ENCODE measurements at places on chromosomes 6 and 20.

DNA sequence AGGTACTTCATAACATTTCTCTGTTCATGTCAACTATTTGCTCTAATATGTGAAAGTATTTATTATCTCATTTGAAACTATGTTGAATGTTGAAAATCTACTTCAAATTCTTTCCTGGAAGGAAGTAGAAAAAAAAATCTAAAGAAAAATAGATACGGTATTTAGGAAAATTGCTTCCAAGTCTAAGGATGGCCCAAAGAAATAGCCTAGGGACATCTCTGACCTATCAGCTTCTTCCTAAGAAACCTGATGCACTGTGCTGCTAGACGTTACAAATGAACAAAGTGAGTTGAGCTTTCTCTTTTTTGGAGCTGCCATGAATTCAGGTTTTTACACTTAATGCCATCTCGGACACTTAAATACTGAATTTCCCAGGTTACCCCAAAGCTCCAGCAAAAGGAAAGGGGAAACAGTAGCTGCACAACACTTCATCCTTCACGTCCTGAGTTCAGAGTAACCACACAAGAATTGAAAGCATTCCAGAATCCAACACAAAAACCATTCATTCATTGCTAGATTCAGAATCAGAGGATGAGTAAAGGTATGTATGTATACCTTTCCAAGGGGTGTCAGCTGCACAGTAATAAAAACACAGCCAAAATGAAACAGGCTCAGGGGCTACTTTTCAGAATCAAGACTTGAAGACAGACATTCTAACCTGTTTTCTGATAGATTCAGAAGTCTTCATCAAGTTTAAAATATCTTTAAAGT lies 7.9 kb downstream of the RMND1 start:
- DNase-seq: no peak

DNA sequence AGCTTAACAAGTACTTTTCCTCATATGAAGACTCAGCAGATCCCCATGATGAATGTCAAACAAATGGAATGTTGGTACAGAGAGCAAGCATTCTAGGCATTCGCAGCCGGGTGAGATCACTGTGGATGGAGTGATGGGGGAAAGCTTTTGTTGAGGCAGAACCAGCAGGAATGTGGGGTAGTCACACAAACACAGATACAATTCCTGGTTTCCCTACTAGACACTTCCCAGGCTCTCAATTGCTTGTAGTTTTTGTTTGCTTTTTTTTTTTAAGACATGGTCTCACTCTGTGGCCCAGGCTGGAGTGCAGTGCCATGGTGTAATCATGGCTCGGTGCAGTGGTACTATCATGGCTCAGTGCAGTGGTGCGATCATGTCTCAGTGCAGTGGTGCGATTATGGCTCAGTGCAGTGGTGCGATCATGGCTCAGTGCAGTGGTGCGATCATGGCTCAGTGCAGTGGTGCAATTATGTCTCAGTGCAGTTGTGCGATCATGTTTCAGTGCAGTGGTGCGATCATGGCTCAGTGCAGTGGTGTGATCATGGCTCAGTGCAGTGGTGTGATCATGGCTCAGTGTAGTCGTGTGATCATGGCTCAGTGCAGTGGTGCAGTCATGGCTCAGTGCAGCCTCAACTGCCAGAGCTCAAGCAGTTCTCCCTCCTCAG lies 15.4 kb upstream of the IER3 start:
- DNase-seq: no peak

DNA sequence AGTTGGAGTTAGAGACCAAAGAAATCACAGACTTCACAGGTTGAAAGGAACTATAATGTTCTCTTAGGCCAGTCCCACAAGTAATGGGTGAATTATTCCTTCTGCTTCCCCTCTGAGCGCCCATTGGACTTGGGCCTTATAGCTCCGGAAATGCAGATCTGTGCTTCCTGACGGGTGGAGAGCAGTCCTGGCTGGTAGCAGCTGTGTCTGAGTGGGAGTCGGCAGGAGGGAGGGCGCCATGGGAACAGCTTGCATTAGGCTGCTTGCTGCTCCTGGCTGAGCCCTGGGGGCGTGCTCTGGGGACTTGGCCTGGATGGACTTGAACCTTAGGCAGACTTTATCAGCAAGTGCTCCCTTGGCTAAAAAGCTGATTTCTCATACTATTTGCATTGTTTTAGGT lies 18.4 kb upstream of the NUP153 start:
- no peak for DNase-seq

- no peak for DNase-seq
These were observed 60.7 kb upstream of the TULP4 start for GRCh38 chr6:158251565-158251964.

- no peak for DNase-seq
These were observed 80.9 kb upstream of the AFDN start for GRCh38 chr6:167745670-167746389.

- DNase-seq: no peak
These were observed 6.7 kb downstream of the GPR31 start for GRCh38 chr6:167150941-167151549.

DNA sequence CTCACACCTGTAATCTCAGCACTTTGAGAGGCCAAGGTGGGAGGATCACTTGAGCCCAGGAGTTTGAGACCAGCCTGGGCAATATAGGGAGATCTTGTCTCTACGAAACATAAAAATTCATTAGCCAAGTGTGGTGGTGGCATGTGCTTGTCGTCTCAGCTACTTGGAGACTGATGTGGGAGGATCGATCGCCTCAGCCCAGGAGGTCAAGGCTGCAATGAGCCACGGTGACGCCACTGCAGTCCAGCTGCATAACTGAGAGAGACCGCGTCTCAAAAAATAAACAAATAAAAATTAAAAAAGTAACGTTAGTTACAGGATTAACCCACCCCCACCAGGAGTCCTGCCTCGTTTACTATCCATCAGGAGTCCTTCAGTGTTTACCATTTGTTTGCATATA lies 345.1 kb downstream of the BTBD3 start:
- DNase-seq: no peak

- no peak for DNase-seq
These were observed 39.4 kb downstream of the PPP1R3G start for GRCh38 chr6:5124526-5124925.

DNA sequence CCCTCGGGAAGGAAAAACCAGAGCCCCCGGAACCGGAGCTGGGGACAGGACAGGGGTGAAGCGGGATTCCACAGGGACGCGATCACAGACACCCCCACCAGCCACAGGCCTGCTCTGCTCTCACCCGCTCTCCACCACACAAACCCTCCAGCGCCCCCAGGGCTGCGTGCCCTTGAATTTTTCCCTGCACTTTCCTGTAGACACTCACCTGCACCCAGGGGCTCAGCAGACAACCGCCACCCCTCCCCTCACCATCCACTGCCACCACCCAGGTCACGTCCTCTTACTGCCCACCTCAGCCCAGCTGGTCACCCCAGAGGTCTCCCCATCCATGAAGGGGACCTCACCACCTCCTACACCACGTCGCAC lies 631 bp downstream of the ULBP2 start:
- DNase-seq: no peak

DNA sequence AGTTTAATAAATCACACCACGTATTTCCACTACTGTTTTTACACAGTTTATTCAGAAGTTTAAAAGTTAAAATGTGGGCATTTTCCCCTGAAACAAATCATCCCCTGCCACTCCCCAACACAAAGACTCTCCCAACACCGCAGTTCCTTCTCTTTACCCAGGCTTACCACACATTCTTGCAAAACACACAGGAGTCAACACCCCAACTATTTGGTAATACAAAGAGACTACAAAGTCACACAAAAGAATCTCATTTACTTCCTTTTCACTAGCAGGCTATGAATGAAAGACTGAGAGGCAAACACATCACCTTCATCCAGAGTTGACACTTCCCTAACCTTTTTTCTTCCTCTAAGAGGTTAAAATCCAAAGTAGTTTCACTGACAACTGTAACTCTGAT lies 51.1 kb downstream of the KCTD20 start:
- DNase-seq: no peak

DNA sequence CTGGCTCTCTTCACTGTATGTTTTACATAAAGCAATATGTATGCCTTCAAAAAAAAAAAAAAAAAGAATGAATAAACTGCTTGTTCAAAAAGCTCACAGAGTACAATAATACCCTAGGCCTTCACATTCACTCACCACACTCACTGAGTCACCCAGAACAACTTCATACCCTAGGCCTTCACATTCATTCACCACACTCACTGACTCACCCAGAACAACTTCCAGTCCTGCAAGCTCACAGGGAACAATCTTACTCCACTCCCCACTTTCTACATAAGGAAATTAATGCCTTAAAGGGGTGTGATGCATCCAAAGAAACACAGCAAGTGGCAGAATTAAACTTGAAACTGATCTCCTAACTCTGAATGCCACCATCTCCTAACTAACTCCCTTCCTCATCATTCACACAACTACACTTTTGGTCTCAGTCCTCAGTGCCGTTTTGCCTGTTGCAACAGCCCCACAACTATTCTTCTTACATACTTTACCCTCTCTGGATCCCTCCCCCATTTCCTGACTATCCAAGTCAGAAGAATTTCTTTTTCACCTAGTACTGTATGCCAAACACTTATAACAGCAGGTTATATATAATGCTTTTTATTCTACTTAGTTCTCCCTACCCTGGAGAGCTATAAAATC lies 34.2 kb downstream of the NHSL1 start:
- DNase-seq: no peak

GRCh38 chr20:52118016-52118623 lies 73.5 kb downstream of the ZFP64 start:
- DNase-seq: no peak

- DNase-seq: no peak
These were observed 213.4 kb downstream of the PACRG start for GRCh38 chr6:162941128-162941527.

DNA sequence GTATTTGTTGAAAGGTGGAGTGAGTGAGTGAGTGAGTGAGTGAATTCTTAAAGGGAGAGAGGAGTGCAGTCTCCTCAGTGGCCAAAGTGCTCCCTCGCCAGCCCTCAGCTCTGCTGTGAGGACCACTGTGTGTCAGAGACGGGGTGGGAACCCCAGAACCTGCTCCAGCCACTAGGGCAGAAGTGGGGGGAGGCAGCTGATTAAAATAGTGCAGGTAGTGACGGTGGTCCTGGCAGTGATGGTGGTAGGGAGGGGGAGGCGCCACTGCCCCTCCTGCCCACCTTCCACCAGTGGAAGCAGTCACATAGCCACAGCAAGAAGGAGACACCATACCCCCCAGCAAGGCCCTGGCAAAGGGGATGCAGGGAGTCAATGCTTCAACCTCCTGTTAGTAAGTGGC lies 133.5 kb downstream of the PHACTR3 start:
- no peak for DNase-seq

DNA sequence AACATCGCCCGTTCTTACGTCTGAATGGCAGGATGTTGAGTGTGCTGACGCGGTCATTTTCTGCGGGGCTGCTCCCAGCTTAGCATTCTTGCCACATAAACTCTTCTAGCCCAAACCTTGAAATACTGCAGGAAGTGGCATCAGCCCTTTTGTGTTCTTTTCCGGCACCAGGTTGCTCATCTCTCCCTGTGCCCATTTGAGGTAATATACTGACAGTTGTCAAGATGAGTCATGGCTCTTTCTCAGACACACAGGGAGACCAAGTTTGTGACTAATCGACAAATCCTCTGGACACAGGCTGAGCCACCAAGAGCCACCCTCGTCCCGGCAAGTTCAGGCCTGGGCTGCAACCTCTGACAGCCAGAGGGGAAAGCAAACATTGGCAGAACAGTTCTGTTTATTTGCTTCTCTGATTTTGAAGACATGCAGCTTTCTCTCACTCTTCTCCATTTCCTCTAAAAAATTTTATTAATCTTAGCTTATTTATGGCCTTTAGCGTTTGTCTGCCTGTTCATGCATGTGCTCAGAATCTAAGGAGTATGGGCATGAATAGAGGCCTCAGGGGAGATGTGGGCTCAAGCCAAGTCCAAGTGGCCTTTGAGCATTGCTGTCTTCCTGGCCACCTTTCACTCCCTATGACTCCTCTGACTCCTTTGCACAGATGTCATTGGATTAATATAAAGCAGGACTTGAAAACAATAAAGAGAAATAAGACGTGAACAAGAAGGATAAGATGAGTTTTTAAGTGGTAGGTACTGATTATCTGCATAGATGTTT lies 328.2 kb upstream of the JAG1 start:
- no peak for DNase-seq

GRCh38 chr20:49811825-49812506 lies 662 bp upstream of the SLC9A8 start:
- DNase-seq: no peak

DNA sequence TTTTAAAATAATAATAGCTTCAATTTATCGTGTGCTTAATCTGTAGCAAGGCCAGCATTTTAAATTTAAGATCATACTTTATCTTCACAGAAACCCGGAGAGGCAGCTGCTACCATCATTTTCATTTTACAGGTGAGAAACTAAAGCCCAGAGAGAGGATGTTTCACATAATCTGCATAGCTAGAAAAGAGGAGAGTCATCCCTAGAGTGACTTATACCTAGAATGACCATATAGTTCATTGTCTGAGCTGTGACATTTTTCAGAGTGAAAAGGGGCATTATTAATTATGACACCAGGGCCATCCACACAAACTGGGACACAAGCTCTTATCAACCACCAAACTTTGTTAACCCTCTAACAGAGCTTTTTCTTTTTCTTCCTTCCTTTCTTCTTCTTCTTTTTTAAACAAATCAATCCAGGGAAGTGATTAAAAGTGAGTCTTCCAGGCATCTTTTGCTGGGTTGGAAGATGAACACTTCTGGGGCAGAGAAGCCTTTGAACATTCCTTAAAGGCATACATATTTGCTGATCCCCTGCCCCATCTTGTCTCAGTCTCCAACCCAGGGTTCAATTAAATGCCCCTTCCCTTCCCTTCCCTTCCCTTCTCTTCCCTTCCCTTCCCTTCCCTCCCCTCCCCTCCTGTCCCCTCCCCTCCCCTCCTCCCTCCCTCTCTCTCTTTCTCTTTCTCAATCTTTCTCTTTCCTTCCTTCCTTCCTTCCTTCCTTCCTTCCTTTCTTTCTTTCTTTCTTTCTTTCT lies 272.5 kb upstream of the JAG1 start:
- DNase-seq: no peak

- DNase-seq: no peak
These were observed 63.2 kb upstream of the ARMH2 start for GRCh38 chr6:24861934-24862333.

GRCh38 chr6:23704479-23705052 lies 421.4 kb upstream of the NRSN1 start:
- no peak for DNase-seq

DNA sequence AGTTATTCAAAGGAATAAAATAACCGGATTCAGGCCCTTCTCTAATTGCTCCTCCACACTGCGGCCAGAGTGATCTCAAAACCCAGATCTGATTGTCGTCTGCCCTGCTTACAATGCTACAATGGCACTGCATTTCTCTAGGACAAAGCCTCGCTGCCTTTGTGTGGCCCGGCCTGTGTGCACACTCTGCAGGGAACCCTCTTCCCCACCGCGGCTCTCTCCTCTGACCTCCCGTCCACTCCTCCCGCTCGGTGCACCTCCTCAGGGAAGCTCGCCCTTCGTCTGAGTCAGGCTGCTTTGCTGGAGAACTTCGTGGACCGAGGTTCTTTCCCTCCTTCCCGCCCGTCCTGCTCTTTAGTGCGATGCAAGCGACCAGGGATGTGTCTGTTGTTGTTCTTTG lies 101.6 kb upstream of the SNX9 start:
- no peak for DNase-seq

Measured in activated T-helper 9 cell treated with anti-CD3 and anti-CD28 coated beads, Interleukin-2, amount 50 U/mL, for 16 hours (primary cell).